ENCODE measurements at places on chromosomes 16 and 17.

- DNase-seq: no peak
These were observed 111.9 kb downstream of the CDH13 start for GRCh38 chr16:82738699-82739098.

DNA sequence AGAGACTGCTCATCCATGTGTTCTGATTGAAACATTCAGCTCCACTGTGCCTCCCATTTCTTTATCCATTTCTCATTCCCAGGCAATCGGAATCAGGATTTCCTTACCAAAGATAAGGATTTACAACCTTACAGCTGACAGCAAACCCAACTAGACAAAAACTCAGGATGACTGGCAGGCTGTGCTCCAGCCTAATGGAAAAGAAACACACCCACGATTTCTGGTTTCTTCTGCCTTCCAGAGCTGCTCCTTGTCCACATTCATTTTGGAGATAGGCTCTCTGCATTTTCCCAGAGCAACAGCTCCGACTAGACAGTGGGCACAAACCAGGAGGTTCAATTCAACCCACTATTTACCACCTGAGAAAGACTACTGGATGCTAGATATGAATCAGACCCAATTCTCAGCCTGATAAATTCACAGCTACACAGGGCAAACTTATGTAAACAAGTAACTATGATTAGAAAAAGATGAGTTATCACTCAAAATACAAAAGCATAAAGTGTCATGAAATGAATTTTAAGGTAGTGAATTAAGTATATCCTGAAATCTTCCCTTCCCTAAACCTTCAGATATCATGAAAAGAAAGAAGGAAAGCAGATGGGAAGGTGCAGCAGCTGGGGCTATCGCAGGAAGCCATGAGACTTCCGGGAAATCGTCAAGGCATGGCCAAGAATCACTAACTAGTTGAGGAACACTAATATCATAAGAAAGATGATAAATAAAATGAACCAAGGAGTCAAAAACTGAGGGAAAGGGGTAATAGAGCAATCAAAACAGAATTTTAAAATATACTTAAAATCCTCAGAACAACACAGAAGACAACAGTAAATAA is 44.8 kb upstream of the CLEC18B start:
- DNase-seq: no peak

DNA sequence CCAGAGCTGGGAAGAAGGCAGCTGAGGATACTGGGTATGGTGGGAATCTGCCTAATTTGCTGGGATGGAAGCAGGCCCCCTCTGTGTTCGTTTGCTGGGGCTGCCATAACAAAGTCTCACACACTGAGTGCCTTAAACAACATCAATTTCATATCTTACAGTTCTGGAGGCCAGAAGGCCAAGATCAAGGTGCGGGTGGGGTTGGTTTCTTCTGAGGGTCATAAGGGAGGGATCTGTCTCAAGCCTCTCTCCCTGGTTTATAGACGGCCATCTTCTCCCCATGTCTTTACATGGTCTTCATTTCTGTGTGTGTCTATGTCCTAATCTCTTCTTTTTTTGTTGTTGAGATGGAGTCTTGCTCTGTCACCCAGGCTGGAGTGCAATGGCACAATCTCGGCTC is 35.8 kb downstream of the GDE1 start:
- DNase-seq: no peak

DNA sequence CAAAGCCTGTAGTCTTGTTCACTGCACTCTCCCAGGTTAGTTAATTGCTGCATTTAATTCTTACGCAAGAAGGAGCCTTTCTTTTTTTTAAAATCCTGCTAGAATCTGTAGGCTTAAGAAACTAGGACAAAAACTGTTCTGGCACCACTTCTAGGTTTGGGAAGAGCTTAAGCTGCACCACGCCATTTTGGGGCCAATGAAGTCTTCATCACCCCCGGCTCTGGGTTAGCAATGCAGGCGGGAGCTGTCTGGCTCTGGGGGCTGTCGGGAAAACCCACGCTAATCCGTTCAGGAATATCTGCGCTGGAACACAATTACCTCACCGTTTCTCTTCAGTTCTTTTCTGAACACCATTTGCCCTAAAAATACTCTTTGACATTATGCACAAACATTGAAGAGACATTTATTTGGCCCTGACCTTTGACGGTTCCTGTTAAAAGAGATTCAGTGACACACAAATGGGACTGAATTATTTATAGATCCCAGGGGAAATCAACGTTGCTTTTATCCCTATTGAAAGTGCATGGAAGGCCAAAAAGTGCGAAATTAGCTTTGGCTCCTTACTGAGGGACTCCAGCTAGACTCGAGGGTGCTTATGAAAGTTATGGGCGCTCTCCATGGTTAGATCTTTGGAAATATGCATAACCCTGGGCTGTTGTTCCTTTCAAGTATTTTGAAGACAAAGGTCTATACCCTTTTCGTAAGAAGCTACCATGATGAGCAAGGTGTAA is 249.2 kb downstream of the HAPSTR1 start:
- no peak for DNase-seq

GRCh38 chr17:45436625-45437464 is 4.2 kb upstream of the ARHGAP27 start:
- DNase-seq: no peak

DNA sequence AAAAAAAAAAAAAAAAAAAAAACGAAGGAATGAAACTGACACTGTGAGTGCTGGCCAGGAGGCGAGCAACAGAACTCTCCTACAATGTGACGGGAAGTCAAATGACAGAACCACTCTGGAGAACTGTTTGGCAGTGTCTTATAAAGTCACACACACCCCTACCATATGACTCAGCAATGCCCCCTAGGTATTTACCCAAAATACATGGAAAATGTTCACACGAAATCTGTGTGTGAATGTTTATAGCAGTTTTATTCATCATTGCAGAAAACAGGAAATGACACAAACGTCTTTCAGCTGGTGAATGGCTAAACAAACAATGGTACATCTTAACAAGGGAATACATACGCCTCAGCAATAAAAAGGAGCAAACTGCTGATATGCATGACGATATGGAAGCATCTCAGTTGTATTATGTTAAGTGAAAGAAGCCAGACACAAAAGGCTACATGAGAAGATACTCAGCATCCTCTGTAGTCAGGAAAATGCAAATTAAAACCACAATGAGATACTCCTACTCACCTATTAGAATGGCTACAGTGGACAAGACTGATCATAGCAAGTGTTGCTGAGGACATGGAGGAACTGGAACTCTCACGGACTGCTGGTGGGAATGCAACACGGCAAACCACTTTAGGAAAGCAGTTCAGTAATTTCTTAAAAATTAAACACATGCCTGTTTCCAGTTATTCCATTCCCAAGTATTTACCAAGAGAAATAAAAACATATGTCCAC is 74.7 kb downstream of the TBC1D16 start:
- no peak for DNase-seq

- DNase-seq: no peak
These were observed 9.9 kb downstream of the PCTP start for GRCh38 chr17:55760643-55761355.

GRCh38 chr17:48759288-48759687 is 30.7 kb upstream of the HOXB13 start:
- DNase-seq: no peak

DNA sequence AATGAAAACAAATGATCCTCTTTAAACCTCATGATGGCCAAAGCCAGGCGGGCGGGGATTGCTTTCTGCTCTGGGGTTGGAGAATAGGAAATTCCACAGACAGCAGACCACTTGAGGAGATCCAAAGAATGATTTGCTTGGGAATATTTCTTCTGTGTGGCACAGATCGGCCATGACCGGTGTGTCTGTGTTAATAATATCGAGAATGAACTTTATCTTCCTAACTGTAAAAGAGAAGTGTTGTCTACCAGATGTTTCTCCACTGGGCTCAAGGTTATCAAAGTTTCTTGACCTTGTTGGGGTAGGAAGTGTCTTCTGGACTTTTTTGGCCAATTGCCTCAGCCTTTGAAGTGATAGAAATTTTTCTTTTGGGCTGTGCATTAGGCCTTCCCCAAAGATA is 186.6 kb upstream of the ZFHX3 start:
- no peak for DNase-seq
